ENCODE measurements at places on chromosomes 6 and 20.

DNA sequence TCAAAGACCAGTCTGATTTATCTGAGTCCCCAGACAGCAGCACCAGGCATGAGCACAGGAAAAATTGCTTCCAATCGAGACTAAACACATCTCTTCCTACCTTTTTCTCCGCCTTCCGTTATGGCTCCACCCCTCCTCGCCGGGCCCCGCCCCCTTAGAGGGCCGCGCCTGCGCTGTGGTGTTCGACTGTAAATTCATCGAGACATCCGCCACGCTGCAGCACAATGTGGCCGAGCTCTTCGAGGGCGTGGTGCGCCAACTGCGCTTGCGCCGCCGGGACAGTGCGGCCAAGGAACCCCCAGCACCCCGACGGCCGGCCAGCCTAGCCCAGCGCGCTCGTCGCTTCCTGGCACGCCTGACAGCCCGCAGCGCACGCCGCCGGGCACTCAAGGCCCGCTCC is 8.9 kb downstream of the REM1 start:
- DNase-seq, result no peak

DNA sequence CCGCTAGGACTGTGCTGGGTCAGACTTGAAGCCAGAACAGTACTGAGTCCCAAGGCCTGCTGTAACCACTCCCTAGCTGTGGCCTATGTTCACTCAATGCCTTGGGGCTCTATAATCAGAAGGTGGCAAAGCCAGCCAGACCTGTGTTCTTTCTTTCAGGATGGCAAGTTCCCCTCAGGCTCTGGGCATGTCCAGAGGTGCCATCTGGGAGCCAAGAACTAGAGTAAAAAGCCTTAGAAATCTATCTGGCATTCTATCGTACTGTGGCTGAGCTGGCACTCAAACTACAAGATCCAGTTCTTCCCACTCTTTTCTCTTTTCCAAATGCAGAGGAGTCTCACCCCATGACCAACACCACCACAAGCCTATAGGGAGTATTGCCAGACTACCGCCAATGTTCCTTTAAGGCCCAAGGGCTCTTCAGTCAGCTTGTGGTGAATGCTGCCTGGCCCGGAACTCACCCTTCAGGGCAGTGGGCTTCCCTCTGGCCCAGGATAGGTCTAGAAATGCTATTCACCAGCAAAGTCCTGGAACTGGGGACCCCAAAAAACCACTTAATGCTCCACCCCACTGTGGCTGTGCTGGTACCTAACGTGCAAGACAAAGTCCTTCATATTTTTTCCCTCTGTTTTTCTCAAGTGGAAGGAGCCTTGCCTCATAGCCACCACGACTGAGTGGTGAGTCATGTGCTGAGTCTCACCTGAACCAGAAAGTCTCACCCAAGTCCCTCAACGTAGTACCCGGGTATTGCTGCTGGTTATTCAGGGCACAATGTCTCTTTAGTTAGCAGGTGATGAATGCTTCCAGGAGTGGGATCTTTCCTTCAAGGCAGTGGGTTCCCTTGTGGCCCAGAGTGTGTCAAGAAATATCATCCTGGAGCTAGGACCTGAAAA is 8.6 kb upstream of the SIRPB2 start:
- DNase-seq, result no peak

DNA sequence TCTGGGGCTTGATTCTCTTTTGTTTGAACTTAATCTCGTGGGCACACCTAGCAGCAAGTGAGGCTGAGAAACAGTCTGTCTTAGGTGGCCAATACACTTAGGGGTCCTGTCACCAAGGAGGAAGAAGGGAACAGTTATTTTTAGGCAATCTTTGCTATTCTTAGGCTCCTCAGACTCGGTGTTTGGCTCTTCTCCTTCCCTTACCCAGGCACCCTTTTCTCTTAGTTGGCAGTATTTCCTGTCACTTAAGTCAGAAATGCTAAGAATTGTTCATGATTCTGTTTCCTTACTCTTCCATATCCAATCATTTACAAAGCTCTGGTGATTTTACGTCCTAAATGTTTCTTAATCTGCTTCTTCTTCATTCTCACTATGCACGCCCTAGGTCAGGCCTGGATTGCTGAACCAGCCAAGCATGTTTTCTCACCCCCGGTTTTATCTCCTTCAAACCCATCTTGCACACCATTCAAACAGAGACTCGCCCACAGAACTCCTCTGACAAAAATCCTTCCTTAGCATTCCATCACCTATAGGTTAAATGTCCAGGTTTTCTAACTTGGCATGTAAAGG is 45.2 kb upstream of the TMEM217 start:
- no peak for DNase-seq

DNA sequence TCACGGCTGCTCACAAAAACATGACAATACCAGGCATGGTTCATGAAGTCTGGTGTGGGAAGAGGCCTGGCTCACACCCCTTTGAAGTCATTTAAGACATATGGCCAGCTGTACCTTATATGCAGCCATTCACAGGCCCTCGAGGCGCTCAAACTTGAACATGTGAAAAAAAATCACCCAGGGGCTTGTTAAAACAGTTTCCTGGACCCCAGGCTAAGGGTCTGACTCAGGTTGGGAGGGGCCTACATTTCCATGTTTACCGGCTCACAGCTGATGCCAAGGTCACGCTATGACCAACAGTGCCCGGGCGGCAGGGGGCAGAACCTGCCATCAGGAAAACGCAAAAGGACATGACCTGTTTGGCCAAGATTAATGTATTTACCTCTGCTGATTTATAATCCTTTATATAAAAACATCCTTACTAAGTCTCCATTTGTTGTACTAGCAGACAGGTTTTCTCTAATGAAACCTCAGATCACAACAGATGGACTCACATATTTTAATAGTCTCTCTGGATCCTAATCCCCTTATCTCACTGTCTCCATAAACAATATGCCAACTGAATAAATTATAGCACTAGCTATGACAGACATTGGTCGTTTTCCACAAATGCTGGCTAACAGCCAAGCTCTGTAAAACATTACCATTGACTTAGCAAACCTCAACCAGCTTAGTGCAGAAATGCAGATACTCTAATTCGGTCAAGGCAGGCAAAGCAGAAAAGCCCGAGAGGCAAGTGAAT is 19.9 kb downstream of the EZR start:
- DNase-seq, result no peak

- DNase-seq, result no peak
Observed at GRCh38 chr6:129667034-129667433, 42.9 kb downstream of the ARHGAP18 start.

GRCh38 chr20:55538261-55538908 is 466.9 kb downstream of the CBLN4 start:
- DNase-seq, result no peak

DNA sequence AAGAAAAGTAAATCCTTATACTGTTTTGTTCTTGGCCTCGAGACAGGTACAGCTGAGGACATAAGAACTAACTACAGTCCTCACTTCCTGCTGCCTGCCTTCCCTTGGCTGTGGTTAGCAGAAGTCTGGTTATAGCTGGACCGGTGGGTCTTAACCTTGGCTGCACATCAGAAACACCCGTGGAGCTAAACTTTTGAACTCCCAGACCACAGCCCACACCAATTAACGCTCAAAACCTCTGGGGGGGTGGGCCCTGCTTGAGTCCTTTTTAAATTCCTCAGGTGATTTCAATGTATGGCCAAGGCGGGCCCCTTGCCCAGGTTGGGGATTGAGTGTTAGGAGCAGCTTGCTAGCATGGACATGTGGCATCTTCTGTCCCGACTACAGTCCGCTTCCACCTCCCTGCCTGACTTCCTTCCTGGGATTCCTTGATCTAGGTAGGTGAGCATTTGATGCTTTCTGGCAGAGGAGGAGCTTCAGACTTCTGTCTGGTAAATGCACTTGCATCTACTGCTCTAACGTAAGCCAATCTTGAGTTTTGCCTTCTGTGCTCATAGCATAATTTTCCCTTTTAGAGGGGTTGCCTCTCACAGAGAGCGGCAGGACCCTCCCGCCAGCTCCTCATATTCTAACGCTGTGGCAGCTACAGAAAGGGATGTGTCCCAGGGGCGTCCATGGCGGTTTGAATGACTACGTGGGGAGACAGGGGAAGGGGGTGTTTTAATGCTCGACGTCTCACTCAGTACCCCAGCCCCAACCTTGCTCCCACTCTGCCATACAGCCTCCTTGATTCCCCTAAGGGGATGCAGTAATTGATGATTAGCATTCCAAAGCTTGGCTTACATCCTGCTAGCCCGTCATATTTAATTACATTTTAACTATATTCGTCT is 390.1 kb downstream of the ZFAND3 start:
- DNase-seq, result no peak

- DNase-seq, result no peak
Observed at GRCh38 chr20:59374261-59374660, 73.8 kb downstream of the EDN3 start.

- no peak for DNase-seq
Observed at GRCh38 chr6:96852605-96853004, 15.3 kb upstream of the GPR63 start.

DNA sequence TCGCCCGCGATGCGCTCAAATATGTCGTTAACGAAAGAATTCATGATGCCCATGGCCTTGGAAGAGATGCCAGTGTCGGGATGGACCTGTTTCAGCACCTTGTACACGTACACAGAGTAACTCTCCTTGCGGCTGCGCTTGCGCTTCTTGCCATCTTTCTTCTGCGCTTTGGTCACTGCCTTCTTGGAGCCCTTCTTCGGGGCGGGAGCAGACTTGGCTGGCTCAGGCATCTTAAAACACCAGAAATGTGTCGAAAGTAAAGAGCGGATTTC is 36.4 kb downstream of the HFE start:
- peak; percentile 83 for DNase-seq

Measured in NK-92 treated with Interleukin-12 subunit alpha and Interleukin-12 subunit beta, amount 100 ng/mL, for 24 hours (cell line).